ENCODE measurements at places on chromosomes 11 and 22.

- no peak for DNase-seq
Observed at GRCh38 chr22:35159343-35159742, 93.4 kb downstream of the ISX start.

DNA sequence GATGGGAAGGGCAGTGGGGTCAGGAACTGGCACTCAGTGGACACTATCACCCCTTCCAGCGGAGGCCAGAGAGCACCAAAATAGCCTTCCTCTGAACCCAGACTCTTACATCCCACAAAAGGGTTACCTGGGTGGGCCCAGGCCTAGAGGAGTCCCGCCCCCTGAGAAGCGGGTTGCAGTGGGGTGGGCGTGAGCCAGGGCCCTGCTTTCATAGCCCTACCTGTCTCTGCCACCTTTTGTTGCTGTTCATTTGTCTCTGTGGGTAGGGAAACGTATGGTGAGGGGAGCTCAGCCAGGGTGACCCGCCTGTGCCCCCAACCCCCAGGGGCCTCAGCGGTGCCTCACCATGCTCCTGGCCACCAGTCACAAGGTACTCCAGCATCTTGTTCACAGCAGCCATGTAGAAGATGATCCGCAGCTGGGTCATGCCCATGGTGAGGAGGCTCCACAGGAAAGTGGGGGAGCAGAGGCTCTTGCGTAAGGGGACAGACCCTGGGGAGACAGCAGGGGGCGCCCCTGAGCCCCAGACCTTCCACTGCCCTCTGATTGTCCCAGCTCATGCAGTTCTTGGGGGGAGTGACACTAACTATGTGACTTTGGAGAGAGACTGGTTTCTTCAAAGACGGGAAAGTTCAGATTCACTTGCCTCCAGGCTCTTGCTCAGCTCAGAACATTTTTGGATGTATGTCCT, 24.0 kb downstream of the SLC43A1 start:
- DNase-seq = peak; percentile 64

- DNase-seq = no peak
Observed at GRCh38 chr11:107716884-107717532, 5.2 kb upstream of the SLN start.

GRCh38 chr22:46549971-46550641, 12.7 kb upstream of the CELSR1 start:
- peak; percentile 30 for DNase-seq

- DNase-seq = no peak
Observed at GRCh38 chr11:14314127-14314526, 44.9 kb downstream of the RRAS2 start.

GRCh38 chr11:19327280-19327679, 86.5 kb upstream of the E2F8 start:
- DNase-seq = no peak

DNA sequence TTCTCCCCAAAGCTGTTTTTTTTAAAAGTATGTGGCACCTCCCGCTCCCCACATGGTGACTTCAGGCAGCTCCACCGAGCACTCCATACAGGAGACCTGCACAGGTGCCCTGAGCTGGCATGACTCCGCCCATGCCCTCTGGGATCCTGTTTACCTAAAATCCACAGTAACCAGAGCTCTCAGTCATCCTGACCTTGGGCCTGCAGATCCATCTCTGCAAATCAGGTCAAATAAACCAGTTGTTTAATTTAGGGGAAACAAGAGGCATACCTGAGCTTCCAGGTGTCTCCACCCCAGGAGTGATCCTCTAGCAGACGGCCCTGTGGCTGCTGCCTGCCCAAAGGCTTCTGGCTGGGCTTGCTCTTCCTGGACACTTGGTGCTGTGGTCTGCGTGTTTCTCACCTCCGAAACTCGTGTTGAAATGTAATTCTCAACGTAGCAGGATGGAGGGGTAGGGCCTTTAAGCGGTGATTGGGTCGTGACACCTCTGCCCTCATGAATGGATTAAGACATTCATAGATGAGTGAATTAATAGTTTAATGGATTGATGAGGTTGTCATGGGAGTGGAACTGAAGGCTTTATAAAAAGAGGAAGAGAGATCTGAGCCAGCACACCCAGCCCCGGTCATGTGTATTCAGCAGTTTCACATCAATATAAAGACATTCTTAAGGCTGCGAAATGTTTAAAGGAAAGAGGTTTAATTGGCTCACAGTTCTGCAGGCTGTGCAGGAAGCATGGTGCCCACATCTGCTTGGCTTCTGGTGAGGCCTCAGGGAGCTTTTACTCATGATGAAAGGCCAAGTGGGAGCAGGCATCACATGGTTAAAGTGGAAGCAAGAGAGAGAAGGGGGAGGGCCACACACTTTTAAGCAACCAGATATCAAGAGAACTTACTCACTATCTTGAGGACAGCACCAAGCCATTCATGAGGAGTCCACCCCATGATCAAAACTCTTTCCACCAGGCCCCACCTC, 34.1 kb downstream of the LINC01488 start:
- DNase-seq = peak; percentile 31
